T-helper 17 cell (primary cell): ENCODE measurements at places on chromosomes 11 and 22.

DNA sequence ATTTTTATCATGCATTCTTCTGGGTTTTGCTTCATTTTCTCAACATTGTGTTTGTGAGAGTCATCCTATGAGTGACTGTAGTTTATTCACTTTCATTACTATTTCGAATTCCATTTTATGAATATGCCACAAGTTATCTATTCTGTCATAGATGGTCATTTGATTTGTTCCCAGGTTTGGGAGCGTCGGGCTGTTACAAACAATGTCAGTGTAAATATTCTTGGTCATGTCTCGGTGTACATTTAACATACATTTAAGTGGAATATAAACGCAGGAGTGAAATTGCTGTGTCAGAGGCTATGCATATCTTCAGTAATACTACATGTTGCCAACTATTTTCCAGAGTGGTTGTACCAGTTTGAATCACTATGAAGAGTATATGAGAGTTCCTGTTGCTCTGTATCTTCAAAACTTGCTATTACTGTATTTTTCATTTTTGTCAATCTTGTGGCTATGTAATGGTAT, 2.4 kb downstream of the TRIM44 start:
- DNase-seq, result no peak

GRCh38 chr11:1307163-1307870, 2.1 kb downstream of the TOLLIP start:
- DNase-seq, result no peak

DNA sequence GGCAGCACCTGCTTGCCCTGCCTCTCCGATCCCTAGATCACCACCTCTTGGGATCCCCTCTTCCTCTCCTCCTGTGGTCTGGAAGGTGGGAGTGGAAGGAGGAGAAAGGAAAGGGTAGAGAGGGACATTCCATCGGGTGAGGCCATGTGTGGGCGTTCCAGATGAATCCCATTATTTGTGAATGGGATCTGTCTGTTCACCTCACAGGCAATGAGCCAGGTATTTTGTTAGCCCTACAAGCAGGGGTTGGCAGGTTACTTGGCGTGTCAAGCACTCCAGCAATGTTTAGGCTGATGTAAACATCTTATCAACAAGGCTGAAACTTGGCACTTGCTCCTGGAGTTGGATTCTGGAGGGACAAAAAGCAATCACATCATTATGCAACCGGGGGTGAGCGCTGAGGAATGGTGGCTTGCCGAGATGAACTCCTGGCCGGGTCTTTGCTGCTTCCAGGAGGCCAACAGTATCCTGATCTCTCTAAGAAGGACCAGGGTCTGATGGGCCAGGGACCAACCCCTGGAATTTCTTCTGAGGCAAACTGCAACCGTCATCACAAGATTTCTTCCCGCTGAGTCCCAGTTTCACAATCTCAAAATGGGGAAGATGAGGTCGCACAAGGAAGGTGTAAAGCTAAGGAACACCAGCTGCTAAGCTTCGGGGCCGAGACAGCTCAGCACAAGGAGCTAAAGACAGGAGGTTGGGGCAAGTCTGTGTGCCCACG, 7.8 kb downstream of the ADAMTS8 start:
- no peak for DNase-seq

DNA sequence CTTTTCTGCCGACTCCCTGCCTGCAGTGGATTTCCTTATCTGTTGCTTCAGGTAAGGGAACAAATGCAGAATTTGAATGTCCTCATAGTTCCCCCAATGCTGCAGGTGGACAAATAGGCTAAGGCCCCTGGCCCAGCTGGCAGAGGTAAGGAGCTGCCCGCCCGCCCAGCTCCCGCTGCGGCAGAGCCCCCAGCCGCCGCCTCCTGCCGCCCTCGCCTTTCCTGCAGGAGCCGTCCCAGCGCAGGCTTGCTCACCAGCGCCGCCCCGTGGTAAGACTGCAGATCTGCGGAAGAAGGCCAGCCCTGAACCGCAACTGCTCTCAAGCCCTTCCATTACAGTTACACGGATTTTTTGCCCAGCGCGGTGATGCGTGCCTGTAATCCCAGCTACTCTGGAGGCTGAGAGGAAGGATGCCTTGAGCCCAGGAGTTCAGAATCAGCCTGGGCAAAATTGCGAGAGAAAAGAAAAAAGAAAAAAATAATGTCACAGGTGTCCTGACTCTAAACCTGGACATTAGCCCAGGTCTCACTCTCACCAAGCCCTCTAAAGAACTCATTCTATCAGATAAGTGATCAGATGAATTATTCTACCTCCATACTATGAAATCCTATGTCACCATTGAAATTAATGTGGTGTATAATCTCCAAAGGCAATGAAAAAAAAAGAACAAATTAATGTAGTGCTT, 51.2 kb upstream of the EMID1 start:
- DNase-seq, result peak; percentile 62

GRCh38 chr11:59899532-59899931, 20.9 kb downstream of the OOSP3 start:
- DNase-seq, result no peak

- no peak for DNase-seq
Observed at GRCh38 chr11:29553990-29554389, 462.8 kb downstream of the KCNA4 start.

- no peak for DNase-seq
Observed at GRCh38 chr11:37503411-37504059, 905.5 kb upstream of the RAG2 start.

DNA sequence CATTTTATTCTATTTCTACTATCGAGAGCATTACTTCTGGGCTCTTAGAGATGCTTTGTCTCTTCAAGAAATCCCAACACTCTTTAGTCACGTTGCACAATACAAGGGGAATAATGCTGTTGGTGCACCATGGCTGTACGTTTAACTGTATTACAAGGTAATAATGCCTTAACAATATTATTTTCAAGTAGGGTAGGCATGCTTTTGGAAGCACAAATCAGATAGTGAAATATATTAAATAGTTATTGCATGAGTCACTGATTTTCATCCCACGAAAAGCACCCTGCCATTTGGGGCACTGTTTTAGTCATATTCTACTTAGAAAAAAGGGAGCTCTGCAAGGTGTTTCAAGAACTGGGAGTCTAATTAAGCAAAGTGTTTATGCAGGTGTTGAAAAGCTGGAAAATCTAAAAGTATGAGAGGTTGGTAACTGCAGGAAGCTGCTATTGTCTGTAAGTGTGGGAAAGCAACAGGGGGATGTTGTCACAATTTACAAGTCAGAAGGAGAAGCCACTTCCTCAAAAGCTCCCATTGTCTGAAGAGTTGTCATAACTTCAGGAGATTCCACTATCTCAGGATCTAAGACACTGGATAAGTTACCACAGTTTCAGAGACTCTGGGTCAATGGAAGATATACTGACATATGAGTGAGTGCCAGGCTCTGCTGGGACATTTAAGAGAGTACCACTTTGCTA, 218.2 kb downstream of the JRKL start:
- DNase-seq, result no peak

- no peak for DNase-seq
Observed at GRCh38 chr11:112178428-112178827, 3.1 kb downstream of the BCO2 start.

DNA sequence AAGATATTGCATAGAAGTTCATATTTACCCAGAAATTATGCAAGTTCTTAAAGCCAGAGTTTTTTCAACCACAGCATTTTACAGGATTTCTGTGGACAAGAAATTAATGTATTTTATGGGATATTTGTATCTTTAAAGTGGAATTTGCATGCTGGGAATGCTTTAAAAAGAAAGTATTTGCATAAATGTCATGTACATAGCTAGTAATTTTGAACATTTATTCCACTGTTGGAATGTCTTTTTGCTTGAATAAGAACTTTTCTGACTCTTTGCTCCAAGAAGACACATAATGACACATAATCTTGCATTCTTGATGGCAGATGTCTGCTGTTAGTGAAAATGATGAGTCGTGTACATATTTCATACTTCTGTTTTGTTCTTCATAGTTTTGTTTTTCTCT, 66.6 kb downstream of the ATXN10 start:
- DNase-seq, result no peak
